ENCODE measurements at places on chromosomes 5 and 9. TPM values are rescaled to one million over a fixed set of nuclear protein-coding genes. Genes with fewer than 3 reads are reported as not detected.

- ATAC-seq, result no peak
Measured at GRCh38 chr5:163248871-163249270, 188.5 kb upstream of the CCNG1 start.

- no peak for ATAC-seq
Measured at GRCh38 chr9:36949466-36949865, 84.6 kb downstream of the PAX5 start.

DNA sequence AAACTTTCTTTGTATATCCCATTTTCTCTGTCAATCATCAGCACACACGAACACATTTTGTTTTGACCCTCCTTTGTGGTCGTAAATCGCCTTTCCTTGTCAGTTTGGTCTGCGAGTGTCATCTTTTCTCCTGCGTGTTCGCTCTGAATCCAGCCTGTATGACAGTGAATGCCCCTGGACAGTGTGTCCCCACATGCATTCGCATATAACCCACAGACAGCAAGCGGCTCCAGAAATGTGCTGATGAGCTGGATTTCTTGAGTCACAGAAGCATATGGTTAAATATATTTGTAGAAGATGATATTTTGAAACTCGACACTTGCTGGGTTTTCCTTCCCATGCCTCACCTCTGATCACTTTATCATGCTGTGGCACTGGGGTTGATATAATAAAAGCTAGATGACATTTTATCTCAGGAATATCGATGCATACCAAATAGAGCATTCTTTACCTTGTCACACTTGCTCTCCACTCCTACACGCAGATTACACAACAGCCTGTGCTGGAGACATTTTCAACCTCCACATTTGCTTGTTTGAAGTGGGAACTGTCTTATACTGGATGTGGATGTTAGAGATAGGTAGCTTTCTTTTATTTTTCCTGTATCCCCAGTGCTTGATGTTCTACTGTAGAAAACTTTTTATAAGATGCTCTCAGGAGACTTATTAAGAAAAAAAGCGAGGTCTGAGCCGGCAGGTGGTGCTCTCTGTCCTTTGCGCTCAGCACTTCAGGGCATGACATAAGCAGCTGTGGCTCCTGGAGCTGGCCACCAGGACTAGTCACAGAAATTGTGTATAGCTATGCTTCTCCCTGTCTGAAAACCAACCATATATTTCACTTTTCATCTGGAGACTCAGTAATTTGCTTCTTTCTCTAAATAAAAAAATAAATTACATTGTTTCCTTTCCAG, 215.1 kb downstream of the SH3GL2 start:
- no peak for ATAC-seq

Gene FOXD4L4
- total RNA-seq, result 0.70 TPM
